ENCODE measurements at places on chromosomes 5 and 9.

DNA sequence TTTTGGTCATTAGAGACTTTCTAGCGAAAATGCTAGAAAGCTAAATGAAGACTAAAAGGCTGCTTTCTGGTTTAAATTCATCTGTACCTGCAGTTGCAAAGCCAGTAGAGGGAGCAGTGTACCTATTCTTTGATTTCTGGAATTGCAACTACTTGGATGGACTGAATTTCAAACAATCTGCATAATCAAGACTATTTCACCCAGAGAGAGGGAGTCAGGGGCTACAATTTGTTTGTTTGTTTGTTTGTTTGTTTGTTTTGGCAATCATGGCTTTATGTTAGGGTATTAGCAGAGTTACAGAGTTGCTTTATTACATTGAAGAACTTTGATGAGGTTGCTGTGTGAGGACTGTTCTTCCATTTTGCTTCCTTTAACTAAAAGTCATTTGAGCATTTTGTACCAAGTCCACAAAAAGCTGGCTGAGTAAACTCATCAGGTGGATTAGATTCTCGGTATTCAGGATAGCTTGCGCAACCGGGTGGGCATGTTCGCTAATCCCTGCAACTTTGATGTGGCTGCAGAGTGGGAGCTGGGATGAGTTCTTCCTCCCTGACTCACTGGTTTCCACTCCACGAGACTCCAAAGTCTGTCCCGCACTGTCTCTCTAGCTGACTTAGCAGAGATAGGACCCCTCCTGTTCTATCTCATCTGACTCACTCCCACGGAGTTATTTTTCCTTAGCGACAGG lies 80.0 kb upstream of the TUT7 start:
- peaks cover 3% of the 10 kb centered on the region for H3K4me1 ChIP-seq
- peak; percentile 57 for DNase-seq
- no peaks in the 10 kb centered on the region for H3K36me3 ChIP-seq

DNA sequence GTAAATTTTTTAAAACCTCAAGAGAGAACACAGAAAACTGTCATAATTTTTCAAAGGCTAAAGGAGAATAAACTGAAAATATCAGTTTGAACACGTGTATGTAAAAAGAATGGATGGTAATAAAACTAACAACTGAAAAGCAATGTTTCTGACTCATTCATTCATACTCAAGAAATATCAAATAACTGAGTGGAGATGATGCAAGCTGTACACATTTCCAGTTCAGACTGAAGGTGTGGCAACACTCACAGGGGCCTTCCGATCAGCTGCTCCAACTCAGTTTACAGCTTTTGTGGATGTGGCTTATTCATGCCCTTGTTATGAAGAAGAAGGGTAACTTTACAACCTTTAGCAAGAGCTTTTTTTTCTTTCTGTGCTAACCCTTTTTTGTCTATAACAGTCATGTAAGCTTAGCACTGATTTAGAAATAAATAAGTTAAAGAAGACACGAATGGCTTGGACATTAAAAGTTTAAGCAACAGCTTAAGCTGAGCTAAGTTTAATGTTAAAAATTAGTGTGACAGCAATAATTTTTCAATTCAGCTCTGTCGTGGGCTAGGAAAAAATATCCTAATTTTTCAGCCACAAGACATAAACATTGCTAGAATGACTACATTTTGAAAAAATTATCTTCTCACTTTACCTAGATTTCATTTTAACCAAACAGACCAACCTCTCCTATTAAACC lies 453.5 kb downstream of the RAB3C start:
- no peak for DNase-seq
- H3K27ac ChIP-seq, result no peak overlapping the region
- H3K27me3 ChIP-seq, result no peaks in the 10 kb centered on the region
- no peak overlapping the region for H3K4me3 ChIP-seq
- H3K4me1 ChIP-seq, result peaks cover 13% of the 10 kb centered on the region

GRCh38 chr5:94968507-94969095 lies 316.3 kb downstream of the MCTP1 start:
- no peaks in the 10 kb centered on the region for H3K4me1 ChIP-seq
- H3K4me3 ChIP-seq, result no peak overlapping the region
- no peak overlapping the region for H3K27ac ChIP-seq

- no peak overlapping the region for H3K4me3 ChIP-seq
- no peaks in the 10 kb centered on the region for H3K4me1 ChIP-seq
- H3K36me3 ChIP-seq, result peaks cover 97% of the 10 kb centered on the region
- no peaks in the 10 kb centered on the region for H3K27me3 ChIP-seq
- no peak overlapping the region for H3K27ac ChIP-seq
- no peak for DNase-seq
Observed at GRCh38 chr9:133050142-133050541, 11.6 kb upstream of the CEL start.
